AG20443 (cell line): ENCODE measurements at places on chromosomes 2 and 18.
A peak's percentile ranks its signal among the peaks of the same experiment; 100 is the strongest.

- no peak for DNase-seq
These were observed 34.2 kb downstream of the ASXL2 start for GRCh38 chr2:25844089-25844488.

DNA sequence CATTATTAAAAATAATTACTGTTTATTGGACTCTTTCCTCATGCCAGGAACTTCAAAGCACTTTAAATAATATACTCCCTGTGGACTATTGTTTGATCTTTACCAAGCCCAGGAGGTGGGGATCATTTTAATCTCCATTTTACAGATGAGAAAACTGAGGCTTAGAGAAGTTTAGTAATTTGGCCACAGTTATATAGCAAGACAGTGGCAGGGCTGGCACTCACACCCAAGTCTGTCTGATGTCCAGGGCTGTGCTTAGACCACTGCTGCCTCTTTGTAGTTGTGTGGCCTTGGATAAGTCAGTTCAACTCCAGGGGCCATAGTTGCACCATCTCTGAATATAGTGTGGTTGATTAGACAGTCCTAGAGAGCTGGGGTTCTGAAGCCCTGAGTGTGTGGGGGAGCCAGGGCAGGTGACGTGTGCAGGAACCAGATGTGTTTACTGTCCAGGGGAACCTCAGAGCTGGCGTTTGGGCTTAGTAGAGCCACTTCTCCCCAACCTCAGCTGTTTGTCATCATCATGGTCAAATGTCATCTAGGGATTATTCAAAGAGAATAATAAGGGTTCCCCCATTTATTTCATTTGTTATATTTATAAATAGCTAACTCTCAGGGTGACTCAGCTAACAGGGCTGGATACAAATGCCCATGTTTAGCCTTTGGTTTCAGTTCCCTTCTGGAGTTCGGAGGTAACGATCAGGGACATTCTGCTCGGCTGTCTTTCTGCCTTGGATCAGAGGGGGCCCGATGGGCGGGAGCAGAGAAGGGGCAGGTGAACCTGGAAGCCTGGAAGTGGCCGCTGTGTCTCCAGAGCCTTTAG lies 68.0 kb downstream of the BOLA3 start:
- no peak for DNase-seq

- DNase-seq: peak; percentile 18
These were observed 291.3 kb upstream of the TCF4 start for GRCh38 chr18:55879331-55879730.

DNA sequence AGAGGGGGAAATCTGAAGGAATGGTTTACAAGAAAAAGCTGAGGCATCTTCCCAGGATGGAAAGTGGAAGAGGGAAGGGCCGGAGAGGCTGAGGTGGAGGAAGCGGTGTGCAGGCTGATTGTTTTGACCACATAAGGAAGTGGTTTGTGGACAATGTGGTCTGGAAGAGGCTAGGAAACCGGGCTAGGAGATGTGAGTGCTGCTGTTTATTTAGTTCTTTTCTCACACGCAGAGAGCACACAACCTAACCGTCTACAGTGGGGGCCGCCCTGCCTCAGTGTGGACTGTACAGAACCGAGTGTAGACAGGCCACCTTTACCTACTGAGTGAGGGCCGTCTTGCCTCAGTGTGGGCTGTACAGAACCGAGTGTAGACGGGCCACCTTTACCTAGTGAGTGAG lies 251.7 kb upstream of the PXDN start:
- DNase-seq: no peak

- DNase-seq: peak; percentile 56
These were observed 16.6 kb upstream of the PIK3C3 start for GRCh38 chr18:41938445-41938844.

DNA sequence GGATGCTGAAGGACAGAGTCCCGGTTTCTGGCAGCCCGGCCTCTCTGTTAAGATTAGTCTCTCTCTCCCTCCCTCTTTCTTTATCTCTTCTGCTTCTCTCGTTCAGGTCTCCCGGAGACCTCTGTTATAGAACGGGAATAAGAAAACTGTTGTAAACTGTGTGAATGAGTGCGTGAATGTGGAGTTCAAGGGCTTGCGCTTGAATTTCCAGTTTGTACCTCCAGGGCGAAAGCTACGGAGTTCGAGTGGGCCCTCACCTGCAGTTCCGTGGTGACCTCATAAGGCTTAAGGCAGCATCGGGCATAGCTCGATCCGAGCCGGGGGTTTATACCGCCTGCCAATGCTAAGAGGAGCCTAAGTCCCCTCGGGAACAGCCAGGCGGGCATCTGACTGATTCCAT lies 26.4 kb downstream of the SKA1 start:
- no peak for DNase-seq

DNA sequence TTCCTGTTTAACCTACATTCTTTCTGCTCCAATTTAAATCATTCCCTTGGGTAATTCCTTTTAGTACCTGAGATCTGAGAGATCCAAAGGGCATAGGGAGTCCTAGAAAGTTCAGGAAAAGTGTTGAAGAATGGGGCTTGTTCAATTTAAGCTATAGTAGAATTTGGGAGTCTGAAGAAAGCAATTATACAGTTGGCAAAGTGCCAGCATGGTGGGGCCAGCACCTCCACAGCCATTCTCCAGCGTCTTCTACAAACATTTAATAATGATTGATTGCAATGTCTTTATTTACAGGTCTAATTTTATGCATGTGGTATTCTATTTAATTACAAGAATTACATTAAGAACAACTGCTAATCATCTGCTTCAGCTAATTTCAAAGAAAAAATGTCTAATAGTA lies 957.7 kb upstream of the GYPC start:
- no peak for DNase-seq

GRCh38 chr2:221817052-221817451 lies 244.9 kb upstream of the EPHA4 start:
- DNase-seq: peak; percentile 17

- no peak for DNase-seq
These were observed 515.4 kb upstream of the RAB6C start for GRCh38 chr2:129464036-129464435.

- no peak for DNase-seq
These were observed 51.2 kb downstream of the GYPC start for GRCh38 chr2:126707191-126707590.

DNA sequence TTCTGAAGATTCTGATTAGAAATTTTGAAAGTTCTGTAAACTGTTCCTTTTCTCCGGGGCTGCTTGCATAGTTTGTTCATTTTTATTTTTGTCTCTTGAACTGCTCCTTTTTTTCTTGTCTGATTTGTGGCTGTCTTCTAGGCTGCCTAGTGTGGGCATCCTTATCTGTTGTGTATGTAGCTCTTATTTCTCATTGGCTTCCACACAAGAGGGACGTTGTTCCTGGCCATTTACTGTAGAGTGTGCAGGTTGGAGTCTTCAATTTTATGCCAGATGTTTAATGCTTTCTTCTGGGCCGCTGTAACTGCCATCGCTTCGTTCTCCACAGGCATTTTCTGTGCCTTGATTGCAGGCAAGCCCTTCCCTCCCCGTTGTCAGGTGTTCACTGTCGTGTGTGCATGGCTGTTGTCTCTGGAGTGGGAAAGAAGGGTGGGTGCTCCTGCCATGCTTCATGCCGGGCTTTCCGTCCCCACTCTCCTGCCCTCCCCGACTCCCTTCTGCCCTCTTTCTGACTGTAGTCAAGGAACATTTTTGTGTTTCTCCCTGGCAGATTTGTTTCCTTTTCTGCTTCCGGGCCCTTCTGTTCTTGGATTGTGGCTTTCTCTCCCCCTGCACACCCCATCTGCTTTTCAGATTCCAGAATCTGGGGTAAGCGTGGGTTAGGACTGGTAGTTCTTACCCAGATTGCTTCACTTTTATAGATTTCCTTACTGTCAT lies 15.5 kb downstream of the CEP192 start:
- peak; percentile 22 for DNase-seq

DNA sequence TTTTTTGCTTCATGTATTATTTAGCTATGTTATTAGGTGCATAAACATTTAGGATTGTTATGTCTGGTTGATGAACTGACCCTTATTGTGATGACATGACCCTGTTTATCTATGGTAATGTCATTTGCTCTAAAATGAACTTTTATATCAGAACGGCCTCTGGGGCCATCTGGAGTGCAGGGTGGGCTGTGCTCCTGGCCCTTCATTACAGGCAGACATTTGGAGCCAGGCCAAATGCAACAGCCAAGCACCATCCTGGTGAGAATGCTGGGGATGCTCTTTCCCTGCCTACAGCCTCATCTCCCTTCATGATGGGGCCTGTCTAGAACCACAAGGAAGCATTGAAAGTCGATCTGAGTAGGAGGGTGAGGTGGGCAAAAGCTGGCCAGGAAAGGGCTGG lies 38.0 kb downstream of the HJURP start:
- no peak for DNase-seq

- DNase-seq: no peak
These were observed 592.1 kb downstream of the TDRD15 start for GRCh38 chr2:21715887-21716286.

GRCh38 chr2:114684403-114684802 lies 242.0 kb downstream of the DPP10 start:
- no peak for DNase-seq

- no peak for DNase-seq
These were observed 104.0 kb downstream of the DYSF start for GRCh38 chr2:71557321-71557720.

DNA sequence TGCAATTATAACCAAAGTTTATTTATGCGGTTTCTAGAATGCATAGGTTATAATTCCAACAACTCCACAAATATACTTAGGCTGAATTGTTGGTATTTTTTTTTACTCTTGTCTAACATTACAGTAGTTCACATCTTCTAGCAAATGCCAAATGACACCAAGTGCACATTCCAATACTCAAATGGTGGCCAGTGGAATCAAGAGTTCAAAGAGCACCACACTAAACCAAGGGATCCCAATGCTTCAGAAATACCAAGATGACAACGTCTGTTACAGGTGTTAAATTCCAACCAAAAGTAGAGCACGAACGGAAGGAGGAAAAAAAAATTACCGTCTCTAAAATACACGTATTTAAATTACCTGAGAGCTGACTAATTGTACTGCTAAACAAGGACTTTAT lies 136.2 kb downstream of the TMEM247 start:
- no peak for DNase-seq

- peak; percentile 71 for DNase-seq
These were observed 225.8 kb upstream of the SIX3 start for GRCh38 chr2:44715671-44716081.

GRCh38 chr2:38465789-38466127 lies 88.7 kb upstream of the ATL2 start:
- DNase-seq: peak; percentile 54

GRCh38 chr18:75255094-75255493 lies 44.5 kb downstream of the TSHZ1 start:
- no peak for DNase-seq

DNA sequence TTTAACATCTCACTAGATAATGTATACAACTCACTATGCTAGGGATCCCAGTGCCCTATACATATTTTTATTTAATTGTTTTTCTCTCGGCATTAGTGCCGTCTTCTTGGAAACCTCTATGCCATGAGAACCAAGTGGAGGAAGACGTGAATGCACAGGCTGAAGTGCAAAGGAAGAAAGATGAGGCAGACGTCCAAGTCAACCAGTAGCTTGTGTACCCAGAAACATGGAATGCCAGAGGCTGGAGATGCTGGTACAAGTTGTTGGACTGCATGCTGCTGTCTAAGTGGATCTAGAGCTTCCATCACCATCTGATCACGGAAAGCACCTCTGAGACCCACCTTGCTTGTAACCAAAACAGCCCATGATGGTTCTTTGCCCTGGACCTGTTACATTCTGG lies 12.5 kb upstream of the GEMIN6 start:
- DNase-seq: no peak

GRCh38 chr2:123770996-123771720 lies 253.9 kb upstream of the CNTNAP5 start:
- DNase-seq: no peak

- DNase-seq: peak; percentile 11
These were observed 292.1 kb downstream of the EXOC6B start for GRCh38 chr2:72533765-72534164.

- peak; percentile 34 for DNase-seq
These were observed 71.7 kb upstream of the SKOR2 start for GRCh38 chr18:47323158-47323557.

GRCh38 chr2:219510512-219511135 lies 3.7 kb upstream of the ASIC4 start:
- no peak for DNase-seq

- DNase-seq: no peak
These were observed 420.6 kb downstream of the TDRD15 start for GRCh38 chr2:21544392-21544791.

DNA sequence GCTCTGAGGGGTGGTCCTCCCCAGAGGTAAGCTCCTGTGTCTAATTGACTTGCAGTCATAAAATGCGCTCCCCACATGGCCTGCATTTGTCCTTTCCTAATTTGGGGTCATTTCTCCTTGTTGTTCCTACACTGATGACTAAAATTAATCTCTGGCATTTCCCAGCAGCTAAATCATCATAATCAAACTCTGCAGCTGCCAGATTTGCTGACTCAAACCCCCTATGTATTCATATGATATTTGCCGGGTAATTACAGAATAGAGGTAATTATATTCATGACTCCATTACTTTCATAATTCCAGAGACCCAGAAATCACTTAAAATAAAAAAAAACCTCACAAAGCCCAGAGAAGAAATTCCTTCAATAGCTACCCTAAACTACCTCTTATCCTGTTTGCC lies 331.4 kb upstream of the KLHL29 start:
- no peak for DNase-seq

DNA sequence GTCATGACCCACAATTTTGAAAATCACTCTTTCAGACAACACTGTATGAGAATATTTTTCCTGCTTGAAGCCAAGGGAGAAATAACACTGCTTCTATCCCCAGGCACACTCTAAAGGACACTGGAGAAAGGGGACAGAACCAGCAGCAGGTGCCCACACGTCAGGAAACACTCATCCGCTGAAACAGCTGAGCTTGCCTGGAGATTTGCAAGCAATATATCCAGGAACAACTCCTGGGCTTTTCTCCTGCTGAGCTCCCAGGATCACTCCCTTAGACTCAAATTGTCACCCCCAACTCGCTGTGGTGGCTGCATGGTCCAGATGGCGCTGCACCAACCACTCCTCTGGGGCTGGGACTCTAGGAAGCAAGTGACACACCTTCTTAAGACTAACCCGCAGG lies 186.7 kb downstream of the ARL4C start:
- no peak for DNase-seq

DNA sequence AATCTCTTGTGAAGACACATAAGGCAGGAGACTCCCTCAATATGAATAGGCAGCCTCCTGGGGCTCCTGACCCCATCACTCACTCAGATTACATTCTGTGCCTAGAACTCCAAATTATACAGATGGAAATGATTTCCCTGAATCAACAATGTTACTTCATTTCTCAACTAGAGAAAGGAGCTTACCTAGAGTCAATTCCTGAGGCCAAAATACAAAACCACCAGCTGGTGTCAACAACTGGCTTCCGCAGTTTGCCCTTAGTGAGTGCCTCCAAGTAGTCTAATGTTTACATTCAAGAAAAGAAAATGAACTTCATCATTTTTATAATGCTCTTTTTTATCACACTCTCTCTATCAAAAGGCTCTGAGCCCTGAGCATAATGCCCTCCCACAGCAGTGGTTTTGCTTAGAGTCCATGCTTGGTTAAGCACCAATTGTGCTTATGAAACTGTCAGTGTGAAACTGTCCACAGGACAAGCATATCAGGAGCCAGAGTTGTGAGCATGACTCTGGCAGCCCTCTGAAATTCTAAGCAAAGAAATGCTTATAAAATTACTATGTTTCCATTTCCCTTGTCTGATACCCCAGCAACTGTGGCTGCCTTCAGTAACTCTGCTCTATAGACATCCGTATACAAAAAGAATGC lies 305.7 kb upstream of the PKDCC start:
- no peak for DNase-seq
